IMR-90 (cell line): ENCODE measurements at places on chromosomes 7 and 10. TPM values are rescaled to one million over a fixed set of nuclear protein-coding genes. Genes with fewer than 3 reads are reported as not detected.

The FAM25C gene
- total RNA-seq = not detected in 2 replicates

DNA sequence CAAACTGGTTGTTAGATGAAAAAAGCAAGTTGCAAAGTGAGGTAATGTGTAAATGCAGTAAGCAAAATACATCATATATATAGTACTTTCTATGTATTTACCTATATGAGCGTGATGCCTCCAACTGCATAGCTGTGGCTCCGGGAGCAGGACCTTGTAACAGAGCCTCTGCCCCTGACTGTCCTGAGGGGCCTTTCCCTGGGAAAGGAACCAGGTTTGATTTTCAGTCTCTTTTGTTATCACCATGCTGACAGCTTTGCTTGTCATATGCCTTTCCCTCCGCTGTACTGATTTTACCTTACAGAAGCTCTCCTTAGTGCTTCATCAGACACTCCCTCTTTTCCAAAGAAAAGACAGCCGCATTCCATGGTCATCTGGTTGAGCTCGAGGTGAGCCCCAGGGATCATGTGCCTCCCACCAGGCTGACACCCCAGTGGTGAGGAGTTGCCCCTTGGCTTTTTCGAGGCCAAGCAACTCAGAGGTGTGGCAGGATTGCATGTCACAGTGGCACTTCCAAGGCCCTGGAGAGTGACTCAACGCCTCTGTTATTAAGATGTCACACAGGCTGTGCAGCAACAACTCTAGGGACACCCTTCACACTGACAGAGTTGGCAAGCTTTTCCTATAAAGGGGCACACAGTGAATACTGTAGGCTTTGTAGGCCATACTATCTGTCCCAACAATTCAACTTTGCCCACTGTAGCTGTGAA is 78.9 kb downstream of the ALOX5 start:
- no peak overlapping the region for H3K27ac ChIP-seq
- no peak for DNase-seq
- peaks cover 4% of the 10 kb centered on the region; the same call in 1 of the 2 replicates for H3K36me3 ChIP-seq
- H3K4me1 ChIP-seq = no peaks in the 10 kb centered on the region
- H3K27me3 ChIP-seq = no peaks in the 10 kb centered on the region

GRCh38 chr7:38312821-38313220 is 39.4 kb upstream of the TARP start:
- H3K4me1 ChIP-seq = peaks cover 4% of the 10 kb centered on the region; the same call in 1 of the 2 replicates
- DNase-seq = no peak
- H3K36me3 ChIP-seq = no peaks in the 10 kb centered on the region
- no peak overlapping the region for H3K4me3 ChIP-seq

GRCh38 chr7:12074889-12075288 is 136.2 kb upstream of the TMEM106B start:
- H3K27me3 ChIP-seq = no peaks in the 10 kb centered on the region
- no peak for DNase-seq
- no peak overlapping the region for H3K4me3 ChIP-seq
